Stimulated activated memory B cell treated with anti-CD40 and anti-IgM and Interleukin-4, amounts not matched to agents 10 μg/mL and 1 μg/mL and 100 μg/mL, for 72 hours (primary cell): ENCODE measurements at places on chromosomes 12 and 14.

DNA sequence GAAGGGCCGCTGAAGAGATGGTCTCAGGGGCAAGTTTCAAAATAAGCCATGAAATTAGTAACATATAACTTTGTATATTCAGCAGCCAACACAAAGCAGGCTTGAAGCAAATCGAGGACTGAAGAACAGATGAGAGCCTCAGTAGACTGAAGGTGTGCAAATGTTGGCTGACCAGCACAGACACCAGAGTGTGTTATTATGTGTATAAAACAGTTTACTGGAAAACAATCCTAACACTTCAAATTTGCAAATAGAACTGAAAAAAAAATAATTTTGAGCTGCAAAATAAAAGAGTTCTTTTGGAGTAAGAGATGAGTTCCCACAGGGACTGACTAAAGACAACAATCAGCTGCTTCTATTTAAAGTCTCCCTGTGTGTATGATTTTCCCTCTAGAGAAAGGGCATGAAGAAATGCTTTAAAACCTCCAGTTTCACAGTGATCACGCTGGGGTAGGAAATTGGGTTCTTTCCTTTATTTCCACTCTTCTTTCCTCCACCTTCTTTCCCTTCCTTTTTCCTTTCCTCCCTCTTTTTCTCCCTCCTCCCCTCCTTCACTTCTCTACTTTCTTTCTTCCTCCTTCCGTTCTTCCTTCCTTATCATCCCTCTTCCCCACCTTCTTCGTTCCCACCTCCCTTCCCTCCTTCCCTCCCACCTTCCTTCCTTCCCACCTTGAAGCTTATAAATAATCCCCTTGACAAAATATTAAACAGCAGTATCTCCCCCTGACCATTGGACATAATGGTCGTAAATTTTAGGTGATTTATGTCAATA is 383.9 kb upstream of the DCN start:
- ATAC-seq, result no peak

GRCh38 chr12:60263836-60264493 is 668.1 kb downstream of the SLC16A7 start:
- ATAC-seq, result no peak

GRCh38 chr14:72699852-72700257 is 194.0 kb downstream of the DPF3 start:
- ATAC-seq, result no peak

- no peak for ATAC-seq
These were observed 92.5 kb downstream of the DPF3 start for GRCh38 chr14:72801381-72801812.

DNA sequence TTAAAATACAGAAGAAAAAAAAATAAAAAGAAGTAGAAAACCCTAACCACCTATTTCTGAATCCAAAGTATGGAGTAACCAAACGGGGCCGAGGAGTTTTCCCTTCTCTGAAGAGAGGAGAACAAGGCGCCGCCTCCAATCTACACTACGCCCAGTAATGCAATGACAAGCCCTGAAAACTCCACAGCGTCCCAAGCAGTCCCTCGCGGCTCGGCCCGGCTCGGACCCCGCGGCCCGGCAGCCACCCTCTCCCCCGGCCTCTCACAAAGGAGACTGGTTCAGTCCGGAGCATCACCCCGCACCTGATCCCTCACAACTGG is 371 bp downstream of the CHD8 start:
- peak; percentile 45 for ATAC-seq

GRCh38 chr14:65772921-65773574 is 360.5 kb downstream of the FUT8 start:
- no peak for ATAC-seq

- ATAC-seq, result no peak
These were observed 210.9 kb downstream of the EXOC5 start for GRCh38 chr14:57057803-57058202.

DNA sequence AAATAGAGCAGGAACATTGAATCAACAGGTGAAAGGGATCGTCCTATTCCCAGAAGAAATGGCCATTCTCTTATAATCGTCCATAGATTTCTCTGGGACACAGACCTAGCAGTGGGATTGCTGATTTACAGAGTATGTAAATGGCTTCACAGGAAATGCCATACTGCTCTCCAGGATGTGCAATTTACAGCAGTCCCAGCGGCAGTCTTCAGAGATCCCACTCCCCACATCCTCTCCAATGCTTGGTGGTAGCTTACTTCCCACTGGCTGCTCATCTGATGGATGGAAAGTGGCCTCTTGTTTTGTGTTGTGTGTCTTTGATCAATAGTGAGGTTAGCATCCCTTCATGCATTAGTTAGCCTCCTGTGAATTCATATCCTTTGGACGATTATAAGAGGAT is 58.1 kb upstream of the PRMT8 start:
- no peak for ATAC-seq

DNA sequence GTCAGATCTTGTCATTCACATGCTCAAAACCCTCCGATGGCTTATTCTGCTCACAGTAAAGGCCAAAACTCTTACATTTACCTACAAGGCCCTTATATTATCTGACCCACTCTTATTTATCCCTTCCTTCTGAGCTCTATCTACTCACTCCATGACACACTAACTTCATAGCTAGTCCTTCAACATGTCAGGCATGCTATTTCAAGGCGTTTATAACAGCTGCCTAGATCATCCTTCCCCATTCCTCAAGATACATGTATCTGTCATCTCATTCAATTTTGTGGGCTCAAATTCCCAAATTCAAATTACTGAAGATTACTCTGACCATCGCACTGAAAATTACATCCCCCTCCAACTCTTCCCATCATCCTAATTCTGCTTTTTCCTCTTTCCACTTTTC is 6.9 kb downstream of the MIS18BP1 start:
- no peak for ATAC-seq

DNA sequence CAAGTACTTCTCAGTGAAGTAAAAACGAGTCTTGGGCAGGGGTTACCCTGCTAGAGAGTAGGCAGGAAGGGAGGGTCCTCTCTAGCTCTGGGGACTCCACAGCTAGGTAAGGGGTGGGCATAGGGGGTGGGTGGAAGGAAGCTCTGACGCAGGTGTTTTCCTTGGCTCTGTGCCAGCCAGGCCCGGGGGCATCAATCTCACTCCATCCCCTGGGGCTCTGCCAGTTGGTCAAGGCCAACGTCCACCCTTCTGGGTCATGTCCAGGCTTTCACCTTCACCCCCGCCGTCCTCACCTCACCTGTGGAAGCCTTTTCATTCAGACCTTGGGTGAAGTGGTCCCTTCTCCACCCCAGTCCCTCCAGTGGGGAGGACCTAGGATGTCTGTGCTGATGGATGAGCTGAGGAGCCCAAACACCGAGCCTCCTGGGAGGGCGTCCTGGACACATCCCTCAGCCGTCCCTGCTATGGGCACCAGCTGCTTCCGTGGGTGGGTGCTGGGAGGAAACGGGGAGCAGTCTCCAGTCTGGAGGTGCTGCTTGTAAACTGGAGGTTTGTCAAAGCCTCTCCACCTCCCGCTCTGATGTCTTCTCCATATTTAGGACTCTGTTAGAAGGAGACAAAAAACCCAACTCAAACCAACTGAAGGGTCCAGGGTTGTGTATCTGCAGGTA is 71.5 kb upstream of the SFSWAP start:
- no peak for ATAC-seq

DNA sequence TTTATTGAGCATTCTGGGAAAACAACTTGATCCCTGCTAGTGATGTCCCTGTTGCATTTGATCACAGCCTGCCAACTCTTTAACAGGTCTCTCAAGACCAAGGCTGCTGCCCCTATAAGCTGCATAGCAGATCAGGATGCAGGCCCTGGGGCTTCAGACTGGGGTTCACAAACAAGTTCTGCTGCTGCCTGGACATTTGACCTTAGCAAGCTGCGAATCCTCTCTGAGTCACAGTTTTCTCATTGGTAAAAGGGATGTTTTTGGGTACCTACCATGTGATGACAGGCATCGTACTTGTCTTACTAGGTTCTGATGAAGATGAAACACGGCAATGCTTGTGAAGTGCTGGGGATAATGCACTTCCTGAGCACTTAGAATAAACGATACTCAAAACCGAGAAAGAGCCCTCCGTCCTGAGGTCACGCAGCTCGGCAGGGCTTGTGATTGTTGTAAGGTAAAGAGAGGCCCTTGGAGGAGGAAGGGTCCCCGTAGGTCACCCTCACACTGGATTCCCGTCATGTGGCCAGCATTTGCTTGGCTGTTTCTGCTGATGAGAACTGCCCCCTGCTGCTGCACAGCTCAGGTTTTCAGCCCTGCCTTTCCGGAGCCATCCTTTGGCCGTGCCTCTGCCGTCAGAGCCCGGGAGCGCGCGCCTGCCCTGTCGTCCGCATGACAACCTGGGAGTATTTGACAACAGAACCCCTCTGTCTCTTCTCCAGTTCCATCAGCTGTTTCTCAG is 39.1 kb downstream of the TSPAN9 start:
- no peak for ATAC-seq

DNA sequence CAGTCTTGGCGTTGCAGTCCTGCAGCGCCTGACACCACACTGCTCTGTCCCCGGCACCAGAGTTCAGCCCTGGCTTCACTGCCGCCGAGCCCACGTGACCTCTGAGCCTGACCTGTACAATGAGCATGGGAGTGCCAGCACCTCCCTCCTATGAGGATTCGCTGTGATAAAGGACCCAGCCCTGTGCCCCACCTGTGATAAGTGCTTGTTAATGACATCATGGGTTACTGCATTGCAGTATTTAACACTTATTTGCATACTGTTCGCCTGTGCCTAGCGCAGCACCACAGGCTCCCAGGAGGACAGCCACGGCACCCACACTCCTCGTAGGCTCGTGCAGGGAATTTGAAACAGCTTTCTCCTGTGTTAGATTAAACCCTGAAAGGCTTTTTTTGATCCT is 118.2 kb upstream of the GSC start:
- ATAC-seq, result no peak

- no peak for ATAC-seq
These were observed 12.5 kb upstream of the MARK3 start for GRCh38 chr14:103372552-103373304.

DNA sequence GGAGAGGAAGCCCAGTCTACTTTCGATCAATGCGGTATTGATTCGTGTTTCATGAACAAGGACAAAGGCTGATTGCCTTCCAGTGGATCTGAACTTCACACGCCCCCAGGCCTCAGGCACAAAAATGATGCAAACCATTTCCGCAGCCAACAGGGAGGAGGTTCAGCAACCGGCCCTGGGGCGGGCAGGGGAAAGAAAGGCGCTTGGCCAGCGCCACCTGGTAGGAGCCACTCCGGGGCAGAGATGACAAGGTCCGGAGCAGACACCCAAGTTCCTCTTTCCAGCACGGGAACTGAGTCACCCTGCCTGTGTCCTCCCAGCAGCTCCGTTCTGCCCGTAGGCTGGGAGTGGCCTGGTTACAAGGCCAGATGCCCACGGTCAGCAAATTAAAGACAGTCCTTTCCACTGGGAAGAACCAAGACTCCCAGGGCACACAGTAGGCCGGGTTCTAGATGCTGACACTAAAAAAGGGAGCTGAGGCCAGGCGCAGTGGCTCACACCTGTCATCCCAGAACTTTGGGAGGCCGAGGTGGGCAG is 136.3 kb downstream of the SCARB1 start:
- peak; percentile 95 for ATAC-seq

GRCh38 chr14:32932302-32932913 is 6.3 kb upstream of the NPAS3 start:
- no peak for ATAC-seq

- no peak for ATAC-seq
These were observed 42.8 kb downstream of the IRF2BPL start for GRCh38 chr14:76985540-76986230.

- no peak for ATAC-seq
These were observed 24.7 kb downstream of the SERPINA3 start for GRCh38 chr14:94636744-94637412.

GRCh38 chr12:28866715-28867503 is 282.2 kb upstream of the FAR2 start:
- ATAC-seq, result no peak

DNA sequence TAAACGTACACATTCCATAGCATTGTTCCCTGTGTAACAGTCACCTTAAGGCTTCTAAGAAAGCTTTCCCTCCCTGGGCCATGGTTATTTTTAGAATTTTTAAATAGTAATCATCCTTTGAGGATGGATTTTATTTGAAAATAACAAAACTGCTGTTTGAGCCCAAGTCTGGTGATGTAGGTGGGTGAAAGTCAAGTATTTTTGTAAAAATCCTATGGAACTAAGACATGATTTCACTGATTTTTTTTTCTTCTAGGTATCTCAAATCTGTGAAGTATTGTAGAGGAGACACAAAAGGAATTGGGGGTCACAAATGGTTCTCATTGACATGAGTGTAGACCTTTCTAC is 1.4 kb downstream of the ISCU start:
- ATAC-seq, result no peak

DNA sequence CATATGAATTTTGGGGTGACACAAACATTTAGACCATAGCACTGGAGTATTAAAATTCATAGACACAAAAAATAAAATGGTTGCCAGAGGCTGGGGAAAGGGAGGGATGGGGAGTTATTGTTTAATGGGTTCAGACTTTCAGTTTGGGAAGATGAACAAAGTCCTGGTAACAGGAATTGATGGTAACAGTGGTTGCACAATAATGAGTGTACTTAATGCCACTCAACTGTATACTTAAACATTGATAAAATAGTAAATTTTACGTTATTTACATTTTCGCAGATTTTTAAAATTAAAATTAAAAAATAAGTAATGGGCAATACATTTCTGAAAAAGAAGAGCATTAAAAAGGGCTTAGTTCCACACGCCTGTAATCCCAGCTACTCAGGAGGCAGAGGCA is 35.6 kb upstream of the USP15 start:
- ATAC-seq, result no peak
